ENCODE measurements at places on chromosomes 1 and 21. TPM values are rescaled to one million over a fixed set of nuclear protein-coding genes. Genes with fewer than 3 reads are reported as not detected.

- DNase-seq, result no peak
Measured at GRCh38 chr21:38396325-38396724, 102.0 kb downstream of the ERG start.

DNA sequence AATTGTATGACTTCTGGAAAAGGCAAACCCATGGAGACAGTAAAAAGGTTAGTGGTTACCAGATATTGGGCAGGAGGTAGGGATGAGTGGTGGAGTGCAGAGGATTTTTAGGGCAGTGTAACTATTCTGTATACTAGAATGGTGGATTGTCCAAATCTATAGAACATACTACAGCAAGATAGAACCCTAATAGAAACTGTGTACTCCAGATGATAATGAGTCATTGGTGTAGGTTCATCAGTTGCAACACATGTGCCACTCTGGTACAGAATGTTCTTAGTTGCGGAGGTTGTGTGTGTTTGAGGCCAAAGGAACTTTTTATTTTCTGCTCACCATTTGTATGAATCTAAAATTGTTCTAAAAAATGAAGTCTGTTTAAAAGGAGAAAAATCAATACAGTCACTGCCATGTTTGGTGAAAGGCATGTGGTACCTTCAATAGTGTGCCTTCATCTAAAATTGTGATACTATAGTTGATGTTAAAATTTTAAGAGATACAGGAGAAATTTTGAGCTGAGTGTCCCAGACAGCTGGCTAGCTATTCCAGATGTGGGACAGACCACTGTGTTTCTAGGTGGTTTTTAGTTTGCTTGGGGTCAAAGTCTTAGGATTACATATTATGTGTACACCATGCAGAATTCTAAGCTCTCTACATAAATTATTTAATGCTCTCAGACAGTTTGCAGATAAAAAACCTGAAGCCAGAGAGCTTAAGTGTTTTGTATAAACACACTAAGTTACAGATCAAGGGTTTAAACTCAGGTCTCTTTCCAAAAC lies 150.5 kb downstream of the RPS6KC1 start:
- no peak for DNase-seq

- no peak for DNase-seq
Measured at GRCh38 chr1:207807326-207807689, 55.5 kb downstream of the CD46 start.

GRCh38 chr1:27872802-27873551 lies 633 bp downstream of the THEMIS2 start:
- DNase-seq, result no peak

- DNase-seq, result no peak
Measured at GRCh38 chr1:209931141-209931540, 6.9 kb upstream of the SYT14 start.

The RNF223 gene
- polyA plus RNA-seq, result 0.43 TPM

The C1orf216 gene
- polyA plus RNA-seq, result 11.6 TPM

GRCh38 chr1:242002510-242002909 lies 3.6 kb upstream of the MAP1LC3C start:
- peak; percentile 51 for DNase-seq

DNA sequence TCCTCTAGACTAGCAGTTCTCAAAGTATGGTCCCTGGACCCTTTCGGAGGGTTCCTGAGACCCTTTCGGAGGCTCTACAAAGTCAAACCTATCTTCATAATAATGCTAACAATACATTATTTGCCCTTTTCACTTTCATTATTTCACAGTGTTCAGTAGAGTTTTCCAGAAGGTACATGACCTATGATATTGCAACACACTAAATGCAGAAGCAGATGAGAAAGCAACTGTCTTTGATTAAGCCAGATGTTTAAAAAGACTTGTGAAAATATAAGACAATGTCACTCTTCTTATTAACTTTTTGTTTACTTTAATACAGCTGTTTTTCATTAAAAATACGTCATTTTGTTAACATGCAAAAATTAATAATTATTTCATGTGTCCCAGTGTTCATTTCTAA lies 5.8 kb downstream of the KCNJ10 start:
- no peak for DNase-seq

The GSTM1 gene
- polyA plus RNA-seq, result 1.7 TPM

DNA sequence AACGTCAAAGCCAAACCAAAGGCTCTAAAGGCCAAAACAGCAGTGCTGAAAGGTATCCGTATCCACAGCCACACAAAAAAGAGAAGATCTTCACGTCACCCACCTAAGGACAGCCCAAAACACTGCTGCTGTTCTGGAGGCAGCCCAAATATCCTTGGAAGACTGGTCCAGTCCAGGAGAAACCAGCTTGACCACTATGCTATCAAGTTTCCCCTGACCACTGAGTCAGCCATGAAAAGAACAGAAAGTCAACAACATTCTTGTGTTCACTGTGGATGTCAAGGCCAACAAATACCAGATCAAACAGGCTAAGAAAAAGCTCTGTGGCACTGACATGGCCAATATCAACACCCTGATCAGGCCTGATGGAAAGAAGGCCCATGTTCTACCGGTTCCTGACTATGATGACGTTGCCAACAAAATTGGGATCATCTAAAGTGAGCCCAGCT lies 32.1 kb downstream of the ARID4B start:
- DNase-seq, result no peak

The ZSCAN20 gene
- 2.6 TPM for polyA plus RNA-seq

DNA sequence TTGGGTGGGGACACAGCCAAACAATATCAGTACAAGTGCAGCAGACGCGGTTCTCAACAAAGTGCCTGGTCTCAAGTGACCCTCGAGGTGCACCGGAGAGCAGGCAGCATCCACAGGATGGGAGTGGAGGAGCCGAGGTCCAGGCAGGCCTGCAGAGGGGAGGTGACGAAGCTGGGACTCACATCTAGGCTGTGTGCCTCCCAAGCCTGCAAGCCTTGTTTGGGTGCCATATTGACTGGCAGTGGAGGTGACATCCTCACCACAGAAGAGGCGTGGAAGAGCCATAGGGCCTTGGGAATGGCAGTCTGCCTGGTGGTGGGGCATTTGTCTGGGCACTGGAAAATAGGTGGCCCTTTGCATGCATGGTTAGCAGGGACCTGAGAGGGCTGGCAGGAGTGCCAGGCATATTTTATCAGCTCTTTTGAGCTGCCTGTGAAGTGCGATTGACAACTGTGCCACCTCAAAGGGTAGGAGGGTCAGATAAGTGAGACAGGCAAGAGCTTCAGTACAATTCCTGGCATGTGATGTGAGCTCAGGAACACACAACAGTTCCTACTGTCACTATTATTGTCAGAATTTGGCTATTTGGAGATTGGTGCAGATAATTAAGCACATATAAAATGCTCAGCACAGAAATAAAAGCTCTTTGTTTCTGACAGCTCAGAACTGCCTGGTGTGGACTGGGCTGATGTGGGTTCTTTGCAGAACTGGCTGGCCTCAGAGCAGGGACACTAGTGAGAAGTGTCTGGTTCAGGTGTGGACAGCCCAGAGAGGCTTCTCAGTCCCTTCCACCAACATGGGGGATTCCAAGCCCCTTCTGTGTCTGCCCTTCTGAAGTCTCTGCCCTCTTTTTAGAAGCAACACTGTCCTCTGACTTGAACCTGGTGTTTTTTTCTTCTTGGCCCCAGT lies 347.6 kb upstream of the AJAP1 start:
- no peak for DNase-seq

DNA sequence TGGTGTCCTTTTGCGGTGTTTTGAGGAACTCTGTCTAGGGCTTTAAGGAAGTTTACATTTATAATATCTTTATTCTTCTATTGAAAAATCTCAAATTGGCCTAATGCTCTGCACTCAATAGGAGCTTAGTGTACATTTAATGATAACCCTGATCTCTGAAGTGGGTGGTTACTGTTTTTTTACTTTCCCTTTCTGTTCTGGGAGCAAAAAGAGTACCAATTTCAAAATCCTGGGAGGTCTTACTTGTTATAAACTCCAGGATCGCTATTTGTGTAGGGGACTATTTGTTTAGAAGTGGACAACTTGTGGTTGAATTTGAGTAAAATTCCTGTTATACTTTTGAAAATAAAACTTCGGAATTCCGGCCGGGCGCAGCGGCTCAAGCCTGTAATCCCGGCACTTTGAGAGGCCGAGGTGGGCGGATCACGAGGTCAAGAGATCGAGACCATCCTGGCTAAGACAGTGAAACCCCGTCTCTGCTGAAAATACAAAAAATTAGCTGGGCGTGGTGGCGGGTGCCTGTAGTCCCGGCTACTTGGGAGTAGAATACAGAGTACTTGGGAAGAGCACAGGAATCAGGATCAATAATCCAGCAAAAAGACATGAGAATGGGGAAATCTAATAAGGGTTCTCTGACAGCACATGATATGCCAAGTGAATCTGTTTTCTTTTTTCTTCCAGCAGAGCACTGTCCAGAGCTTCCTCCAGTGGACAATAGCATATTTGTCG lies 1.1 kb downstream of the C4BPB start:
- DNase-seq, result no peak

DNA sequence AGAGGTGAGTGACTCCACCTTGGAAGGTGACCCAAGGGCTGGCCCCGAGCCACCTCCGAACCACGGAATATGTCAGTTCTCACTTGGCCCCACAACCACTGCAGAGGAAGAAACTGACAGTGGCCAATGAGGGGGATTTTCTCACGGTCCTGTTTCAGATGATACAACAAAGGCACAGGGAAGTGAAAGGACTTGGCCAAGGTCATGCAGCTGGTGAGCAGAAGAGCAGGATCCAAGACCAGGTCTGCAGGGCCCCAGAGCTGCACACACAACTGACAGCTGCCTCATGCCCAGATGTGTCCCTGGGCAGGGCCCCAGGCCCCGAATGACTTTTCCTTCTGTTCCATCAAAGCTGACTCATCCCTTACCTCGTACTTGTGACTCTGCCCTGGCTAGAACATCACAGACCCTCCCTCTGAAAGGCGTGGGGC lies 25.8 kb upstream of the EVA1B start:
- no peak for DNase-seq

- DNase-seq, result no peak
Measured at GRCh38 chr1:206495493-206496046, 11.8 kb upstream of the RASSF5 start.

The SPATA46 gene
- 0.21 TPM for polyA plus RNA-seq

DNA sequence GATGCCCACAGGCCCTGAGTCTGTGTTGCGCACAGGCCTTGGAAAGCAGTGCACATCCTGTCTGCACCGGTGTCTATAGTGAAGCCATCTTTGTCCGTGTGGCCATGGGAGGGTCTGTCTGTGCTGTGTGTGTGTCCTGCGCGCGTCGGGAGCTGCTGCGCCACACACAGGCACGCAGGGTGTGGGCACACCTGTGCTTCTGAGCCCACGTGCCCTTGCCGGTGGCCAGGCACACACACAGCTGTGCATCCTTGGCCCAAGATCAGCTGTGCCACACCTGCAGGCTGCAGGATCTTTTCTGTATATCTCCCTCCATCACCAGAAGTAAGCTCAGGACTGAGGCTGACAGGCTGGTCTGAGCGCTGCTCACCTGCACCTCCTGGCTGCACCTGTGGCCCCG lies 3.2 kb upstream of the SAMD11 start:
- DNase-seq, result no peak

The DCLRE1B gene
- polyA plus RNA-seq, result 7.5 TPM

DNA sequence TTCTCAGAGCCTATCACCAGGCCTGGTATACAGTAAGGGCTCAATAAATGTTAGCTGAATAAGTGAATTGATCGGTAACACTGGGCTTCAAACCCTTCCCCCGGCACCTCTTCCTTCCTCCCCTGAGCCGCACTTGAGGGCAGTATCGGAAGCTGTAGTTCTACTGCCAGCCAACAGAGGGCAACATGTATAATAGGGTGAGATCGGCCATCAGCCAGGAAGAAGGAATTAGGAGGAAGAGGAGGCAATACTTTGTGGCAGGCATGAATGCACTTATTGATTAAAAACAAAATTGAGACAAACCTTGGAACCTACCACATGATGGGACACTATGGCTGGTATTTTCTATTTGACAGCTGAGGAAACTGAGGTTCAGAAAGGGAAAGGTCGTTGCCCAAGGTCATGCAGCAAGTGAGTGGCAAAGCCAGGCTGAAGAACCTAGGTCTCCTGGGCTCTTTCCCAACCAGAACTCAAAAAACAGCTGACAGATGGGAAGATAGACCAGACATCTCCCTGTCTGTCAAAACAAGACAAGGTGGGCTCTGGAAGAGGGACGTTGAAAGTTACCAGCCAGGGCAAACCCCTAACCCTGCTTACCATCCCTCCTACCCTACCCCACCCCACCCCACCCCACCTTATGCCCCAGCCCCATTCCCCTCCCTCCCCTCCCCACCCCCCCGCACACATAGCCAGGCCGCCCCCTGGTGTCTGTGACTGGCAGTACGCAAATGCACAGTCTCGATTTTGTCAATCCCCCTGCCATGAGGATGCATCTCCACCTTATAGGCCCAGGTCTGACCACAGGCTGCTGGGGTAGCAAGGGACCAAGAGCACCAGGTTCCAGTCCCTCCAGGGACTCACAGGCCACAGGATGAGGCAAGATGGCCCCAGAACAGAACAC lies 107.3 kb upstream of the RUNX3 start:
- DNase-seq, result no peak

The RBM11 gene
- not detected for polyA plus RNA-seq

The OR10X1 gene
- not detected for polyA plus RNA-seq

- no peak for DNase-seq
Measured at GRCh38 chr1:85606414-85606800, 25.8 kb downstream of the CCN1 start.

DNA sequence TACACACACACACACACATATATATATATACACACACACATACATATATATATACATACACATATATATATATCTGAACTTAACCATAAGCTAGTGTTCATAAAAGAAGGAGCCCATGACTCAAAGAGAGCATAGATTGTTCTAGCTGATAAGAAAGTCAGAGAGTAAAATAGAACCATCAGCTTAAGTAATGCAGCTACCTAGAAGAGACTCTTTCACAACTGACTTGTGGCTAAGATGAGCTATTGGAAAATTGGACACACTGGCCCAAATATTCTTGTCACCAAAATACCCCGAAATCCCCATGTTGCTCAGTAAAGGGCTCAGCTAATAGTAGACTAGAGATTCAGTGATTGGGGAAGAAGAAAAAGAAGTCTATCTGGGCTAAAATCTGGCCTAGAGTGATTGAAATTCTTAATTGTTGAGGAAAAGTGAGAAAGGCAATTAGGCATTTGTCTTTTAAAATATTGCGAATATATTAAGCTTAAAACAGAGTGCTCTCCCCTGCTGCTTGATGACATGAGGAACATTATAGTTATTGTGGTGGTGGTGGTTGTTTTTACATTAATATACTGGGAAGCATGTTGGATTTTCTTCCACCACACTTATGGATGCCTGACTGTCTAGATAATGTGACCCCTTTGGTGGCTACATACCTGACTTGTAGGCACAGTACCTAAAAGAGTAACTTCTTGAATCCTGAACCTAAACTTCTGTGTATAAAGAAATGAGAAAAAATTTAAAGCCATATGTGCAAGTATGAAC lies 6.3 kb downstream of the SLAMF1 start:
- no peak for DNase-seq

- DNase-seq, result no peak
Measured at GRCh38 chr1:18962855-18963737, 6.6 kb upstream of the IFFO2 start.

- no peak for DNase-seq
Measured at GRCh38 chr1:214688891-214689290, 85.9 kb downstream of the CENPF start.

GRCh38 chr1:84152649-84153056 lies 8.6 kb downstream of the PRKACB start:
- no peak for DNase-seq

Data from muscle of arm (tissue), 14 donors.